Cerebellar cortex (tissue), 1 donor: ENCODE measurements at places on chromosomes 11 and 22.

GRCh38 chr11:133065847-133066485, 466.3 kb downstream of the OPCML start:
- DNase-seq = no peak

GRCh38 chr11:33976495-33977199, 74.9 kb upstream of the CAPRIN1 start:
- DNase-seq = no peak

DNA sequence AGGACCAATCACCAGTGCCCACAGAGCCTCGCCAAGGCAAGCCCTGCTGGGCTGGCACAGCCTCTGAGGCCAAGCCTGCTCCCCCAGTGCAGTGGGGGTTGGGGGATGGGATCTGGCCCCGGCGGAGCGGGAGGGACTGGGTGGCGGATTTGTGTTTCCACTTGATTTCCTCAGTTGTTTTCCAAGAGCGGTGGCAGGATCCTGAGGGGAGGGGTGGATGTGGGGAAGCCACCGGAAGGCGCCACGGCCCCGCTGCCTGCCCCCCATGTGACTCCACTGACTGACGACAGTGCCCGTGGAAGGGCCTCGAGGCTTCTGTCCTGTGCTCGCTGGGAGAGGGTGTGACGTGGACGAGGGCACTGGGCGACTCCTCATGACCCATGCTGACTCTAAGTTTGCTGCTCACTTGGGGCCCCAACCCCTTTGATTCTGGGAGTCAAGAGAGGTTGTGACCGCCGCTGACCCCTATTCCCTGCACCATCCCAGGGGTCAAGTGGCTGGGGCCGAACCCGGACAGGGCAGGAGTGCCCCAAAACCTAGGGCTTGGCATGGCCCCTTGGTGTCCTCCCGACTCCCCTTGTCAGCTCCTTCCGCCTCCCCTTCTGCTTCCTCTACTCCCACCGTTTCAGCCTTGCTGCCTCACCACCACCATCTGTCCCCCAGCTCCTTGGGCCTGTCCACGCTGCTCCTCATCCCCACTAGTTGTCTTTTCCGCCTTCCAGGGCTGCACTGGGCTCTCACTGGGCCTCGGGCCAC, 23.5 kb upstream of the PICK1 start:
- peak; percentile 37 for DNase-seq

- DNase-seq = no peak
These were observed 10.5 kb downstream of the DNAJB13 start for GRCh38 chr11:73961321-73961720.

DNA sequence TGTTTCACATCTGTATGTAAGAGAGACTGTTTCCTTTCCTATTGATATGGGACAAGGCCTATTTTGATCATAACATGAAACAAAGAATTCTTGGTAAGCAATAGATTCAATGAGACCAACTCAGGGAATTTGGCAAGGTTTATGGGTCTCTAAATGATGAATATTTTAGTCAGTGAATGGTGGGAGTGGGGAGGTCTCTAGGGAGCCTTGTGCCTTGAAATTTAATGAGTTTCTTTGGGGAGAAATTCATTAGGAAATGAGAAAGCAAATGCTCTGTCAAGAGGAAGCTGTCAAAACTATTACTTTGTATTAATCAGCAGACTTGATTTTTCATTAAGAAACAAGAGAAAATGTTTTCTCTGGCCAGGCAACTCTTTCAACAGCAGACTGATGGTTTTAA, 921.7 kb upstream of the API5 start:
- no peak for DNase-seq

GRCh38 chr11:75280770-75281468, 40.3 kb downstream of the TPBGL start:
- no peak for DNase-seq

DNA sequence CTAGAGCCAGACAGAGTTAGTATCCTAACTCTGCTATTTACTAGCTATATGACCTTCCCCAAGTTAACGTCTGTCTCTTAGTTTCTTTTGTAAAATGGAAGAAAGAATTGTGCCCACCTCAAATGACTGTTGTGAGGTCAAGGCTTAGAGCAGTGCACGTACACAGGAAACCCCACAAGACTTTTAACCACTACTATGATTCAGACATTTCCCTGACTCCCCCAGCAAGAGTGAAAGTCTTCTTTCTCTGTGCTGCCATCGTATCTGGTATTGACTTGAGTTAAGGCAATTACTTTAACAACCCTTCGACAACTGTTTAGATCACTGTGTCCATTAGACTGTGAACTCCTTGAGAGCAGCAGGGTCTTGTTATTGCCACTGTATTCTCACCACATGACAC, 2.6 kb upstream of the OR52W1 start:
- DNase-seq = no peak
